H4 (cell line): ENCODE measurements at places on chromosomes 16 and 17. TPM values are rescaled to one million over a fixed set of nuclear protein-coding genes. Genes with fewer than 3 reads are reported as not detected.

DNA sequence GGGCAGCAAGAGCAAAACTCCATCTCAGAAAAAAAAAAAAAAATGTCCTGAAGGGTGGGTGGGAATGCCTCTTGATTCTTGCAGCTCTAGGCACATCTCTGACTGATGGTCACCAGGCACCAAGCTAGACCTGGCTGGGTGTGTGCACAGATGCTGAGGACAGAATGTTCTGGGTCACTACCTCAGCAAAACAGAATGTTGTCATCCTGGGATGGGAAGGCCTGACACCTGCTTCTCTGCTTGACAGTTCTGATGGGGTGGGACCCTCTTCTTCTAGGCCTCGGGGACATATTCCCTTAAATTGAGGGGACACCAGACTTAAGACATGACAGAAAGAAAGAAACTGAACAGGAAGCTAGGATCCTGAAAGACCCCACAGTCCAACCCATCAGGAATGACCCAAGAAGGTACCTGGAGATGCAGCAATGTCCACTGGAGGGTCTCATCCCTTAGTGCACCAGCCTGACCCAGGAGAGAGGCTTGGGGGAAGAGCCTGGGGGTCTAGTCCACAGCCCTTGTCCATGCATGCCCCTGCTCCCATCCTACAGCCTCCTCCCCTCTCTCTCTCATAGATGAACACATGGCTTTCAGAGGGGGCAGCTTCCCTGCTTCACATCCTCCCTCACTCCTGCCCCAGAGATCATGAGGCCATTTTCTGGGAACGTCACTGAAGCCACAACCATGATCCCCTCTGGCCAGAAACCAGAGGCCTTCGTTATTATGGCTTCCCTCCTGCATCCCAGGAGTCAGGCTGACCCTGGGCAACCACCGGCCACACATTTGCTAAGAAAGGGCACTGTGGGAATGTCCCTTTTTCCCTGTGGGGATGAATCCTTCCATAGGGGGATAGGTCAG is 3.8 kb upstream of the STAT5B start:
- DNase-seq = no peak

DNA sequence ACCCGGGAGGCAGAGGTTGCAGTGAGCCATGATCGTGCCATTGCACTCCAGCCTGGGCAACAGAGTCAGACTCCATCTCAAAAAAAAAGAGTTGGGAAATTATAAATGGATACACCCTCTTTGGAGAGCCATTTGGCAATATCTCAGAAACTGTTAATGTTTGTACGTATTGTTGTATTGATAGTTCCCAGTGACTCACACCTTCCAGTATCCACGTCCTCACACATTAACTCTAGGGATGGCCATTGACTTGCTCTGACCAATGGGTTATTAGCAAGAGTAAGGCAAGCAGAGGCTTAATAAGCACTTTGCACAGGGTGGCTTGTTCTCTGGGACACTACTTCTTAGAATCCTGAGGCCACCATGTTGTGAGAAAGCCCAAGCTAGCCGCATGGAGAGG is 107.6 kb upstream of the LHX1 start:
- no peak for DNase-seq

DNA sequence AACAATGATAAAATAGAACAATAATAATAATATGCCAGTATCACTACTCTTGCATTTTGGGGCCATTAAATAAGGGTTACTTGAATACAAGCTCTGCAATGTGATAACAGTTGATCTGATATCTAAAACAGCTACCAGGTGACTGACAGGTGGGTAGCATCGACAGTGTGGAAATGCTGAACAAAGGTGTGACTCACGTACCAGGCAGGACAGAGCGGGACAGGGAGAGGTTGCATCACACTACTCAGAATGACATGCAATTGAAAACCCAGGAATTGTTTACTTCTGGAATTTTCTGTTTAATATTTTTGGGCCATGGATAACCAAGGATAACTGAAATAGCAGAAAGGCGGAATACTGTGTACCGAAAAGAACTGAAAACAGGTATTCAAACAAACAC is 15.8 kb upstream of the ZNF19 start:
- DNase-seq = no peak

- no peak for DNase-seq
These were observed 773 bp downstream of the CENPX start for GRCh38 chr17:82021900-82022309.

DNA sequence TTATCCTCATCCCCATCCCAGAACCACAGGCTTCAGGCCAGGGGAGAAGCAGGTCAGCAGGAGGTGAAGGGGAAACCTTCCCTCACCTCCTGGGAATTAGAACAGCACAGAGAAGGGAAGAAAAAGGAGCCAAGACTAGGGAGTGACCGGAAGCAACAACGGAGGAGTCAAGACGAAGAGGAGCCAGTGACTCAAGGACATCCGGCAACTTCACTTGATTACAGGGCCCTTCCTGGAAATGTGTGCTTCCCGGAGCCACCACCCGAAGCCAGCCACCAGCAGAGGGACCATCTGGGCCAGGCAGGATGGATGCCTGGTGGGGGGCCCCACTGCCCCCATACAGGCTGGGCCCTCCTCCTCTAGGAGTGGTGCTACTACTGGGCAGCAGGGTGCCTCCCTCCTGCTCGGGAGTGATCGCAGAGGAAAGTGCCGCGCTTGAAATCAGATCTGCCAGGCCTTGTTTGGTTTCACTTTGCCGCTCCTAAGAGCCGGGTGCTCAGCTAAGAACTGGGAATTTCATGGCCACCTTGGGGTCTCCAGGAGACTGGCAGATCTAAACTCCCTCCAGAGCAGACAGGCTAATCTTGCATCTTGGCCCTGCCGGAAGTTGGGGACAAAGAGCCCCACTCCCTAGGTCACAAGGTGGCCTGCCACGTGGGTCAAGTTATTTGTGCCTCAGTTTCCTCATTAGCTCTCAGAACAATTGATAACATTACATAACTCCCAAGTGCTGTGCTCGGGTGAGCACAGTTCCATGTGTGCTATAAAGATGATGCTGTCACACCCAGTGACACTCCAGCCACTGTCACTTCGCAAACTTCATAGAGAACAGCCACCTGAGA is 6.6 kb downstream of the CDC42EP4 start:
- DNase-seq = peak; percentile 95

WNT3 gene
- total RNA-seq = 3.1 and 3.4 TPM in 2 replicates

ARHGDIG gene
- total RNA-seq = not detected in 2 replicates

SNAI3 gene
- 0.27 and 0.62 TPM in 2 replicates for total RNA-seq
